ENCODE measurements at places on chromosomes 7 and 10. TPM values are rescaled to one million over a fixed set of nuclear protein-coding genes. Genes with fewer than 3 reads are reported as not detected.
A peak's percentile ranks its signal among the peaks of the same experiment; 100 is the strongest.

ACTR3C gene
- 1.9 TPM for total RNA-seq

LRMDA gene
- 7.9 TPM for total RNA-seq

PDZD7 gene
- 1.2 TPM for total RNA-seq

FOXP2 gene
- 10.0 TPM for total RNA-seq

INA gene
- 0.13 TPM for total RNA-seq

CCDC172 gene
- not detected for total RNA-seq

PLEKHS1 gene
- total RNA-seq, result 0.04 TPM

GPC2 gene
- total RNA-seq, result 3.9 TPM

KCND2 gene
- total RNA-seq, result 1.3 TPM

GBX1 gene
- total RNA-seq, result 0.44 TPM

CLCN1 gene
- total RNA-seq, result 1.1 TPM

CAMK2B gene
- 5.9 TPM for total RNA-seq

OR2A42 gene
- total RNA-seq, result 0.04 TPM

NUB1 gene
- total RNA-seq, result 25.6 TPM

FBXL13 gene
- total RNA-seq, result 0.71 TPM

DNA sequence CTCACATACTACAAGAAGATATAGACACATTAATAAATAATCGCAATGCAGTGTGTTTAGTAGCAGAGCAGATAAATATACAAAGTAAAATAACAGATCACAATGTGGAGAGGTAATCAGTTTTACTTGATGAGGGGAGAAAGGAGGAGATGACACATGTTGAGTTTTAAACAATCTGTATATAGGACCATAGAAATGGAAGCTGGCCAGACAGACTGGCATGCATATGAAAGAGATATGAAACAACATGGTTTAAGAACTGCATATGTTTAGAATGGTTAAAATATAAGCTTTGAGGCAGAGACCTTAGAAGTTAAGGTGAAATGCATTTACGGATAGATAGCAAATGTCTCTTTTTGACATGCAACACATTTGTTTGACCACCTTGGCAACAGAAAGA lies 19.8 kb upstream of the CCDC7 start:
- no peak for DNase-seq
- no peaks in the 10 kb centered on the region for H3K4me1 ChIP-seq
- H3K27ac ChIP-seq, result no peak overlapping the region
- no peaks in the 10 kb centered on the region for H3K36me3 ChIP-seq

DNA sequence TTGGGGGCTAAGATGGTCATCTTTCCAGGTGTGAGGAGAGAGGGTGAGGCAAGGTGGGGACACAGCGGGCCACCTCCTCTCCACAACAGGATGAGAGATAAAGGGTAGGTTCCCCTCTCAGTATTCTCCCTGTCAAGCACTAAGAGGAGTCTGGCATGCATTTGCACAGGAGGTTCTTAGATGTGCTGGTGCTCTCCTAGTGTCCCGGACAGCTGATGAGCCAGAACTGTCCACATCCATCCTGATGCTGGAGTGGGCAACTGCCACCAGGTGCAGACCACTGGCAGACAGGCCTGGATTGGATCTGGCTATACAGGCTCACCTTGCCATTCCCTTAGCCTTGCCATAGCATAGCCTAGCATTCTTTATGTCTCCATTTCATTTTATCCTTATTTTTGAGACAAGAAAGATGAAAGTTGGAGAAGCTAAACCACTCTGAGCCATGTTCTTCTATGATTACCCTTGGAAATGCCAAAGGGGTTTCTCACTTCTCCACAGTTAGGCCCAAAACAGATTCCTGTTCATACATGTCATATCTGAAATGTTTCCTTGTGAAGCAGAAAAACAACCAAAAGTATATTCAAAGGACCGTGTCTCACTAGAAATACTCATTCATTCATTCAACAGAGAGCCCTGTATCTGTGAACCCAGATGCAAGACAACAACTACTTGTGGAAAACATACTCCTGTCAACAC lies 48.8 kb upstream of the ANTXRL start:
- no peak overlapping the region for H3K27ac ChIP-seq
- H3K4me3 ChIP-seq, result no peak overlapping the region
- DNase-seq, result no peak
- H3K4me1 ChIP-seq, result no peaks in the 10 kb centered on the region
- no peaks in the 10 kb centered on the region for H3K27me3 ChIP-seq

GRCh38 chr7:30321089-30321881 lies 36.9 kb downstream of the ZNRF2 start:
- H3K4me1 ChIP-seq, result peaks cover 4% of the 10 kb centered on the region
- H3K27me3 ChIP-seq, result no peaks in the 10 kb centered on the region
- DNase-seq, result peak; percentile 80
- H3K27ac ChIP-seq, result peak overlapping the region; percentile 60

DNA sequence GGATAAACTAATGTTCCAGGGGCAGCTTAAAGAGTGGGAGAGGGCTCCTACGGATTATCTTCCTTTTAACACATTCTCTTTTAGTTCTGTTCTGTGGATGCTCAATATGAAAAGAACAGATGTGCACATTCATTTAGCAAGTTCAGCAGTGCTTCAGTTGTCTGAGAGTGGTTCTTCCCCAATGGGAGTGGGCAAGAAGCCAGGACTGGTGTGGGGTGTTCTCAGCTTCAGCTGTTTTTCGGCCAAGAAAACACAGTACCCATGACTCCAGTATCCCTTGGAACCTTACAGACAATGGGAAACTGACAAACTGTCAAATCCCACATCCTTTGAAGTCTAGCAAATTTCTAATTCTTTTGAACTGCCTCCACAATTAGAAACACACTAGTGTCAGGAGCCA lies 71.5 kb upstream of the LRRC17 start:
- no peak overlapping the region for H3K4me3 ChIP-seq
- no peaks in the 10 kb centered on the region for H3K36me3 ChIP-seq
- H3K4me1 ChIP-seq, result peaks cover 7% of the 10 kb centered on the region
- DNase-seq, result peak; percentile 76

GRCh38 chr7:156461881-156462665 lies 178.5 kb upstream of the RNF32 start:
- H3K4me3 ChIP-seq, result no peak overlapping the region
- H3K27ac ChIP-seq, result no peak overlapping the region
- H3K27me3 ChIP-seq, result peaks cover 6% of the 10 kb centered on the region
- H3K36me3 ChIP-seq, result no peaks in the 10 kb centered on the region

GRCh38 chr7:46715579-46715978 lies 794.5 kb upstream of the IGFBP3 start:
- H3K4me3 ChIP-seq, result no peak overlapping the region
- H3K27me3 ChIP-seq, result no peaks in the 10 kb centered on the region
- no peaks in the 10 kb centered on the region for H3K36me3 ChIP-seq
- DNase-seq, result no peak

- no peak for DNase-seq
- H3K4me3 ChIP-seq, result no peak overlapping the region
- H3K4me1 ChIP-seq, result no peaks in the 10 kb centered on the region
Observed at GRCh38 chr7:134301592-134301991, 15.1 kb downstream of the SLC35B4 start.

DNA sequence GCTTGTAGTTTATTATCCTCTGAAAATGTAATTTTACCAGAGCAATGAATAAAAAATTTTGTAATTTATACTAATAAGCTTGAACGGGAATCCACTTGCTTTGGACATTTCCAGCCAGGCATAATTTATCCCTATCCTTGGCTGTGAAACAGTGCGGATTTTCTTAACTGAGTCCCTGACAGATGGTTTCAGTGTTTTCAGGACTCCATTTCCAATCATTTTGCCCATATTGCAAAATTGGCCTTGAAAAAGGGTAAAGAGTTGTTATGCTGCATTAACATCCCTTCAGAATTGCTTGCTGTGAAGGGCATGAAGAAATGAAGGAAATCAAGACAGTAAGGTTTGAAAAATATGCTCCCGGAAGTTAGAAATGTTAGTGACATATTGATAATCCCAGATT lies 57.7 kb downstream of the NXPH1 start:
- no peak overlapping the region for H3K4me3 ChIP-seq
- no peak overlapping the region for H3K27ac ChIP-seq

GRCh38 chr10:44517635-44518034 lies 132.7 kb upstream of the CXCL12 start:
- no peaks in the 10 kb centered on the region for H3K27me3 ChIP-seq
- no peak overlapping the region for H3K4me3 ChIP-seq
- no peak overlapping the region for H3K27ac ChIP-seq

GRCh38 chr7:45656431-45656830 lies 82.3 kb downstream of the ADCY1 start:
- H3K4me1 ChIP-seq, result no peaks in the 10 kb centered on the region
- H3K36me3 ChIP-seq, result no peaks in the 10 kb centered on the region
- no peaks in the 10 kb centered on the region for H3K27me3 ChIP-seq
- no peak overlapping the region for H3K27ac ChIP-seq
- DNase-seq, result no peak

GRCh38 chr7:92461027-92462003 lies 14.0 kb downstream of the GATAD1 start:
- H3K27ac ChIP-seq, result no peak overlapping the region
- peaks cover 11% of the 10 kb centered on the region for H3K36me3 ChIP-seq
- peak; percentile 22 for DNase-seq
- no peaks in the 10 kb centered on the region for H3K4me1 ChIP-seq
- H3K27me3 ChIP-seq, result no peaks in the 10 kb centered on the region

GRCh38 chr10:17061418-17061817 lies 68.2 kb downstream of the CUBN start:
- H3K4me1 ChIP-seq, result peaks cover 12% of the 10 kb centered on the region
- no peak for DNase-seq
- H3K36me3 ChIP-seq, result no peaks in the 10 kb centered on the region
- peak overlapping the region; percentile 90 for H3K27ac ChIP-seq

- H3K27me3 ChIP-seq, result peaks cover 14% of the 10 kb centered on the region
- DNase-seq, result peak; percentile 5
- H3K4me3 ChIP-seq, result no peak overlapping the region
- H3K36me3 ChIP-seq, result no peaks in the 10 kb centered on the region
Observed at GRCh38 chr10:26621889-26622711, 75.4 kb upstream of the PDSS1 start.

DNA sequence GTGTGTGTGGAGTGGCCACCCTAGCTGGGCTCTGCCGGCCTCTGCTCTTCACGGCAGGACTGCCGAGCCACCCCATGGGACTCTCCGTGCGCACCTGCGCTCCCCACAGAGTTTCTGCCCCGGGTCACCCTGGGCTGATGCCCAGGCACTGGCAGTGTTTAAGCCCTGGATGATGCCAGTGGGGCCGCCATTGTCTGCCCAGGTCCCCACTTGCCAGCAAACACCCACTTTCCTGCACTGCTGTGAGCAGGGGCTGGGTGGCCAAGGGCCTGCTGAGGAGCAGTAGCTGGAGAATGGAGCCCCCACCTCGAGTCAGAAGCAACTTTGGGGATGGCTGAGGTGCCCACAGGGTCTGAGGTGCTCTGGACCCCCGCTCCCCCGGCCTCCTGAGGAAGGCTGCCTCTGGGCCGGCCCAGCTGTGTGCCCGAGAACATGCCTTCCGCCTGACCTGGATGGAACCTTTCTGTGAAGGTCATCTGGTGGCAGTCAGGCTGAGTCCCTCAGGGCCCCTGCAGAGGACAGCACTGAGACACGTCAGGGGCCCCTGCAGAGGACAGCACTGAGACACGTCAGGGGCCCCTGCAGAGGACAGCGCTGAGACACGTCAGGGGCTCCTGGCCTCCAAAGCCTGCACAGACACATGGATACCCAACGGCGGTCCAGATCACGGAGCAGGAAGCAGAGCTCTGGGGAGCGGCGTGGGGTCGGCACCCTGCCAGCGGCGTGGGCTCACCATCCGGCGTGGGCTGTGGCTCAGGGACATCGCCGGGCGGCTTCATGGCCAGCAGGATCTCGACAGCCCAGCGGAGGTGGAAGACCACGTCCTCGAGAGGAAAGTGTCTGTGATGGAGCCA lies 62.0 kb downstream of the CFAP46 start:
- H3K4me3 ChIP-seq, result no peak overlapping the region
- H3K36me3 ChIP-seq, result no peaks in the 10 kb centered on the region
- peaks cover 27% of the 10 kb centered on the region for H3K27me3 ChIP-seq
- H3K4me1 ChIP-seq, result peaks cover 10% of the 10 kb centered on the region

DNA sequence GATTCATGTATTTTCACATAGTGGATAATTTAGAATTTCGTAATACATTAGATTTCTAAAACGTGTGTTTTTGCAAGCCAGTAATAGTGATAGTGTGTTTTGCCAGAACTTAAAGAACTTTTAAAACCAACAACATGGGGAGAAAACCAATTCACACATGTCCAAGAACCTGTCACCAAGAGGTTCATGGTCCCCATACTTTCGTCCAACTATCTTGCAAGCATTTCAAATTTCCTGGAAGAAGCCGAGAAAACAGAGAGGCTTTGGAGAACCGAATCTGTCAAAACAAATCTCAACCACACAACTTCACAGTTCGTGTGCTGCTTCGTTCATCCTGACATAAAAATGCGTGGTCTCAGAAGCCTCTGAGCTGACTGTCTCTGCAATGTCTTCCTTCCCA lies 31.9 kb downstream of the GFRA1 start:
- peaks cover 18% of the 10 kb centered on the region for H3K4me1 ChIP-seq
- DNase-seq, result peak; percentile 91
- H3K4me3 ChIP-seq, result no peak overlapping the region
- H3K27me3 ChIP-seq, result no peaks in the 10 kb centered on the region
- no peak overlapping the region for H3K27ac ChIP-seq

DNA sequence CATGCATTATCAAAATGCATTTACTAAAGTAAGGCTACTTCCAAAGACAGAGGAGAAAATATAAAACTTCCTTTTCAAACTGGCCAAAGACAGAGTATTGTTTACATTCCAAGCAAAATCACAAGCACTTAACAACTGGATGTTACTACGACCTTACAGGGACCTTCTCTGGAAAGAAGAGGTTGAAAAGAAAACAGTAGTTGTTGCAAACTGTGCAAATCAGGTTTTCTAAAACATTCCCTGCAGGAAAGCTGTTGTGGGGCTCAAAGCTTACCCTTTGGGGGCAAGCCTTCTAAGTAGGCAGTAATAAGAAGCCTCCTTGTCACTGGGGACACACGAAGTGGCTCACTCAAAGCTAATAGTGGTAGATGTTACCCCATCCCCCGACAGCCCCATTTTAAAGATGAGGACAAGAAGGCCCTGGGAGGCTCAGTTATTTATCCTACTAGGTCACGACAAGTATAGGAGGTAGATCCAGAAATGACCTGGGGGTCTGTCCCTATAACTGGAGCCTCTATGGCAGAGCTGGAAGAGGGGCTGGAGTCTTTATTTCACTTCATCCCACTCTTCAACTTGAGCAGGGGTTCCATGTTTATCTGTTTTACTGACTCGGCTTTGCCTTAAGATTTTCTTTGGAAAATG lies 46.6 kb downstream of the ATXN7L1 start:
- H3K4me1 ChIP-seq, result peaks cover 14% of the 10 kb centered on the region
- H3K36me3 ChIP-seq, result no peaks in the 10 kb centered on the region
- H3K4me3 ChIP-seq, result no peak overlapping the region
- no peak overlapping the region for H3K27ac ChIP-seq

- peaks cover 2% of the 10 kb centered on the region for H3K4me1 ChIP-seq
- no peak overlapping the region for H3K27ac ChIP-seq
- no peak for DNase-seq
- no peaks in the 10 kb centered on the region for H3K36me3 ChIP-seq
Observed at GRCh38 chr7:46939558-46939957, 642.4 kb downstream of the TNS3 start.

- no peaks in the 10 kb centered on the region for H3K4me1 ChIP-seq
- H3K36me3 ChIP-seq, result no peaks in the 10 kb centered on the region
- no peak overlapping the region for H3K27ac ChIP-seq
- no peak for DNase-seq
- no peaks in the 10 kb centered on the region for H3K27me3 ChIP-seq
Observed at GRCh38 chr7:137110535-137110934, 233.0 kb downstream of the PTN start.

- no peak for DNase-seq
- H3K4me1 ChIP-seq, result peaks cover 63% of the 10 kb centered on the region
- H3K4me3 ChIP-seq, result no peak overlapping the region
- no peaks in the 10 kb centered on the region for H3K36me3 ChIP-seq
- peaks cover 6% of the 10 kb centered on the region for H3K27me3 ChIP-seq
Observed at GRCh38 chr10:71260622-71261325, 48.4 kb downstream of the UNC5B start.
